ENCODE measurements at places on chromosomes 6 and 20. TPM values are rescaled to one million over a fixed set of nuclear protein-coding genes. Genes with fewer than 3 reads are reported as not detected.
A peak's percentile ranks its signal among the peaks of the same experiment; 100 is the strongest.

DNA sequence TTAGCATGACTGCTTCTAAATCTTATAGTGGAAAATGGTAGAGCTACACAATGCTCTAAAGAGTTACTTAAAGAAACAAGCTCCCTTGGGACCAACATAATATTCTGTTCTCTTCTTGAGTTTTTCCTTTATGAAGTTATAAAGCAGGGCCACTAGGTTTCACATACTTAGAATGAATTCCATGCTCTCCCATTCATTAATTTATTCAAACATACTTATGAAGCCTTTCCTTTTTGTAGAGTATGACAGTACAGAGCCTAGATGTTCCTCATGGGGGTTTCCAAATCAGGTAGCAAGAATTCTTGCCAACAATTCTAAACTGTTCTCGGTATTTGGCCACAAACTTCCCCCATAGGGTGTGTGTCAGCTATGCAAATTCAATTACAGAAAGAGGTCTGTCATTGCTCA lies 20.6 kb upstream of the FABP7 start:
- no peaks in the 10 kb centered on the region for H3K36me3 ChIP-seq
- no peaks in the 10 kb centered on the region for H3K4me1 ChIP-seq
- no peak for DNase-seq

GRCh38 chr20:9565910-9566550 lies 51.6 kb downstream of the LAMP5 start:
- H3K4me3 ChIP-seq, result no peak overlapping the region
- H3K36me3 ChIP-seq, result no peaks in the 10 kb centered on the region
- peaks cover 2% of the 10 kb centered on the region for H3K27me3 ChIP-seq
- no peak for DNase-seq
- H3K4me1 ChIP-seq, result no peaks in the 10 kb centered on the region
- H3K27ac ChIP-seq, result no peak overlapping the region

The SLC35D3 gene
- total RNA-seq, result not detected

DNA sequence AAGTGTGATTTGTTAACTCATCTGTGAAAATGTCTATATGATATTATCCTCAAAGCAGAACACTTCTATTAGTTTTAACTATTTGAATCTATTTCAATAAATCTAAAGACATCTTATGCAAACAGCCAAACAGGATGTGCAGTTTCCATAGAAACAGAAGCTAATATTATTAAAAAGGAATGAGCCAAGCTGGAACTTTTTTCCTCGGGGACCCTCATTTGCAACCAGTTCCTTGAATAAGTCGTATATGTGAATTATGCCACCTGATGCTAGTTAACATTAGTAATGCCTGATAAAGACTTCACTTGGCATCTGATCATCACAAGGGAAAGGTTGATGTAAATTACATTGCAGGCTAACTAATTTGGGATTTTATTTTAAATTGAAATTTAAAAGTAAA lies 216.9 kb upstream of the SMLR1 start:
- no peak for DNase-seq
- no peaks in the 10 kb centered on the region for H3K36me3 ChIP-seq
- no peak overlapping the region for H3K27ac ChIP-seq
- H3K4me1 ChIP-seq, result no peaks in the 10 kb centered on the region

The OR2H2 gene
- not detected for total RNA-seq

- peak overlapping the region; percentile 100 for H3K4me3 ChIP-seq
- H3K27me3 ChIP-seq, result no peaks in the 10 kb centered on the region
- no peak overlapping the region for H3K27ac ChIP-seq
- DNase-seq, result no peak
Measured at GRCh38 chr20:18138639-18139583, 1.2 kb downstream of the KAT14 start.

- H3K4me1 ChIP-seq, result no peaks in the 10 kb centered on the region
- no peak overlapping the region for H3K4me3 ChIP-seq
- no peak overlapping the region for H3K27ac ChIP-seq
- H3K36me3 ChIP-seq, result no peaks in the 10 kb centered on the region
- H3K27me3 ChIP-seq, result no peaks in the 10 kb centered on the region
Measured at GRCh38 chr6:119036081-119036480, 42.4 kb downstream of the FAM184A start.

GRCh38 chr6:41469156-41470028 lies 76.8 kb upstream of the FOXP4 start:
- no peaks in the 10 kb centered on the region for H3K27me3 ChIP-seq
- no peak overlapping the region for H3K4me3 ChIP-seq
- no peaks in the 10 kb centered on the region for H3K4me1 ChIP-seq
- no peaks in the 10 kb centered on the region for H3K36me3 ChIP-seq

GRCh38 chr20:33250666-33251065 lies 14.9 kb downstream of the BPIFA1 start:
- no peak overlapping the region for H3K4me3 ChIP-seq
- no peaks in the 10 kb centered on the region for H3K36me3 ChIP-seq
- no peaks in the 10 kb centered on the region for H3K27me3 ChIP-seq
- DNase-seq, result no peak
- H3K27ac ChIP-seq, result no peak overlapping the region
- H3K4me1 ChIP-seq, result no peaks in the 10 kb centered on the region

The DEFB132 gene
- not detected for total RNA-seq

All from aorta (tissue), 5 donors.